Pancreas (tissue), 10 donors: ENCODE measurements at places on chromosomes 6 and 20. TPM values are rescaled to one million over a fixed set of nuclear protein-coding genes. Genes with fewer than 3 reads are reported as not detected.

- H3K27me3 ChIP-seq = no peaks in the 10 kb centered on the region
- H3K27ac ChIP-seq = no peak overlapping the region
- peaks cover 4% of the 10 kb centered on the region for H3K4me1 ChIP-seq
- DNase-seq = no peak
- H3K36me3 ChIP-seq = no peaks in the 10 kb centered on the region
Observed at GRCh38 chr6:148317739-148318138, 24.9 kb upstream of the SASH1 start.

- no peak for DNase-seq
- no peak overlapping the region for H3K27ac ChIP-seq
- no peaks in the 10 kb centered on the region for H3K27me3 ChIP-seq
- no peak overlapping the region for H3K4me3 ChIP-seq
- no peaks in the 10 kb centered on the region for H3K36me3 ChIP-seq
Observed at GRCh38 chr6:118577972-118578371, 29.9 kb downstream of the PLN start.

DNA sequence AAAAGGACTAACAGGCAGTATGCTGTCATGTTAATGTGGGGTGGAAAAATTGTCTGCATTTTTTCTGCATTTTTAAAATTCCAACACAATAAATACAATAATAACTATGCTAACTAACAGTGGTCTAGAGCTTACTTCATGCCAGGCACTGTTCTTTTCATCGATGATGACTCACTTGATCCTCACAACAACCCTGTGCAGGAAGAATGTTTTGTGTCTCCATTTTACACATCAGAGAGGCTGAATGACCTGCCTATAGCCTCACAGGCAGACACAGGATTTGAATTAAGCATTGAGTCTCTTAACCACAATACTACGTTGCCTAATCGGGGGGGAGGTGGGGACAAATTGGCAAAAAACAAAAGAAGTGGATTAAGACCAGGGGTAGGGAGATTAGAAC is 26.9 kb upstream of the FANCE start:
- H3K36me3 ChIP-seq = peaks cover 14% of the 10 kb centered on the region
- no peak overlapping the region for H3K4me3 ChIP-seq
- H3K27ac ChIP-seq = no peak overlapping the region
- no peak for DNase-seq

GRCh38 chr6:5085648-5086293 is 630 bp downstream of the PPP1R3G start:
- H3K27me3 ChIP-seq = peaks cover 4% of the 10 kb centered on the region
- no peak overlapping the region for H3K27ac ChIP-seq
- H3K4me1 ChIP-seq = no peaks in the 10 kb centered on the region
- no peak for DNase-seq
- H3K4me3 ChIP-seq = peak overlapping the region; percentile 41
- H3K36me3 ChIP-seq = no peaks in the 10 kb centered on the region

- no peaks in the 10 kb centered on the region for H3K36me3 ChIP-seq
- DNase-seq = no peak
- no peak overlapping the region for H3K4me3 ChIP-seq
- no peak overlapping the region for H3K27ac ChIP-seq
- no peaks in the 10 kb centered on the region for H3K4me1 ChIP-seq
- no peaks in the 10 kb centered on the region for H3K27me3 ChIP-seq
Observed at GRCh38 chr6:10347561-10348327, 67.1 kb downstream of the TFAP2A start.

Gene C6orf141
- total RNA-seq = 8.3 TPM

- H3K36me3 ChIP-seq = no peaks in the 10 kb centered on the region
- no peak overlapping the region for H3K27ac ChIP-seq
- no peak overlapping the region for H3K4me3 ChIP-seq
- DNase-seq = no peak
- H3K4me1 ChIP-seq = no peaks in the 10 kb centered on the region
- no peaks in the 10 kb centered on the region for H3K27me3 ChIP-seq
Observed at GRCh38 chr6:52537001-52537753, 39.7 kb downstream of the TRAM2 start.

DNA sequence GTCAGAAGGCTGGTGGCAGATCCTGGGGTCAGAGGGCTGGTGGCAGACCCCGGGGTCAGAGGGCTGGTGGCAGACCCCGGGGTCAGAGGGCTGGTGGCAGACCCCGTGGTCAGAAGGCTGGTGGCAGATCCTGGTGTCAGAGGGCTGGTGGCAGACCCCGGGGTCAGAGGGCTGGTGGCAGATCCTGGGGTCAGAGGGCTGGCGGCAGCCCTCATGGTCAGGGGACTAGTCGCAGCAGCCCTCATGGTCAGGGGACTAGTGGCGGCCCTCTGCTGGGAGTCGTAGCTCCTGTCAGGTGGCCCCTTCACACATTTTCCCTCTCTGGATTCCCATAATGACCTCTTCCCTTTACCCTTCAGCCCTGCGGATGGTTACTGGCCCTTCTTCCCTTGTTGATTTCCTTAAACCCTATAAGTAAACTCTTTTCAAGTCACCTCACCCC is 86.7 kb downstream of the CDC5L start:
- no peak overlapping the region for H3K4me3 ChIP-seq
- peaks cover 2% of the 10 kb centered on the region for H3K4me1 ChIP-seq
- no peak overlapping the region for H3K27ac ChIP-seq
- H3K27me3 ChIP-seq = no peaks in the 10 kb centered on the region
- DNase-seq = no peak
- H3K36me3 ChIP-seq = no peaks in the 10 kb centered on the region

GRCh38 chr20:62999580-62999979 is 7.2 kb downstream of the BHLHE23 start:
- DNase-seq = no peak
- no peak overlapping the region for H3K27ac ChIP-seq
- H3K4me3 ChIP-seq = no peak overlapping the region
- H3K36me3 ChIP-seq = no peaks in the 10 kb centered on the region

DNA sequence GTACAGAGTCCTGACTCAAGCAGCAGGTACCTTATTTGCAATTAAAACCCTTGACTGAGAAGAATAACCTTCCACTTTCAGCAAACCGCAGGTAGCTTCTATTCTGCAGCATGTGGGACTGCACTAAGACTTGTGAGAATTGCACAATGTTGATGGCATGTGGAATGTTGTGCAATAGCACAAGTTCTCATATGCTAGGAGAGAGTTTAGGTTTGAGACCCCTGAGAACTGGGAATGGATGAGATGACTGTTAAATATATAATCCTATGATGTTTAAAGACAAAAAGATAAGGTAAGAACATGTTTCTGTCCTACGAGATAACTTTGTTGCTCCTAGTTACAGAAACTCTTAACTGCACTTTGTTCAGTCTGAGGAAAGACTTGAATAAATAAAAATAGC is 194.6 kb downstream of the OTOR start:
- no peak for DNase-seq
- no peaks in the 10 kb centered on the region for H3K4me1 ChIP-seq
- no peaks in the 10 kb centered on the region for H3K27me3 ChIP-seq

DNA sequence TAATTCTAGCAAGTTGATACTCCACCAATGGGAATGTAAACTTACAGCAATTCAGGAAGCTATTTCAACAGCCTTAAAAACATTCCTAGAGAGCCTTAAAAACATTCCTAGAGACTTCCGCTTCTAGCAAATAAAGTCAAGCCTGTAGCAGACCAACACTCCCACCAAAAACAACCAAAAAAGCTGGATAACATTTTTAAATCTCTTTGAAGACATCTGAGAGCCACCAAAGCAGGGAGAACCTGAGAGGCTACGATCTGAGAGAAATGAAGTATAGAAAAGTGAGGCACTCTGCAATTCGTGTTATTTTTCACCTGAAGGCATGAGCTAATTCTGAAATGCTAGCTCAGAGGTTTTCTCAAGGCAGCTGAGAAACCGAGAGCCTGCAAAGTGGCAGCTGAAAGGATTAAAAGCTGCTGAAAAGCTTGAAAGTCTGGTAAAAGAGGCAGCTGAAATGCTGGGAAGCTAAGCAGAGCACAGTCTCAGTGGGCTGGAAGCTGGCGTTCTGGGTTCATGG is 20.9 kb downstream of the GPR63 start:
- H3K36me3 ChIP-seq = no peaks in the 10 kb centered on the region
- H3K27me3 ChIP-seq = no peaks in the 10 kb centered on the region
- no peak for DNase-seq
- no peak overlapping the region for H3K27ac ChIP-seq
- no peak overlapping the region for H3K4me3 ChIP-seq
- H3K4me1 ChIP-seq = no peaks in the 10 kb centered on the region

Gene C20orf141
- not detected for total RNA-seq

Gene PTP4A1
- total RNA-seq = 25.8 TPM

- peaks cover 24% of the 10 kb centered on the region for H3K4me1 ChIP-seq
- no peak overlapping the region for H3K4me3 ChIP-seq
- H3K27ac ChIP-seq = no peak overlapping the region
- no peaks in the 10 kb centered on the region for H3K36me3 ChIP-seq
- H3K27me3 ChIP-seq = no peaks in the 10 kb centered on the region
- no peak for DNase-seq
Observed at GRCh38 chr20:22466447-22467171, 117.8 kb downstream of the FOXA2 start.

GRCh38 chr6:5905431-5906339 is 101.0 kb downstream of the NRN1 start:
- no peaks in the 10 kb centered on the region for H3K36me3 ChIP-seq
- no peak overlapping the region for H3K27ac ChIP-seq
- H3K4me3 ChIP-seq = no peak overlapping the region
- H3K27me3 ChIP-seq = no peaks in the 10 kb centered on the region

DNA sequence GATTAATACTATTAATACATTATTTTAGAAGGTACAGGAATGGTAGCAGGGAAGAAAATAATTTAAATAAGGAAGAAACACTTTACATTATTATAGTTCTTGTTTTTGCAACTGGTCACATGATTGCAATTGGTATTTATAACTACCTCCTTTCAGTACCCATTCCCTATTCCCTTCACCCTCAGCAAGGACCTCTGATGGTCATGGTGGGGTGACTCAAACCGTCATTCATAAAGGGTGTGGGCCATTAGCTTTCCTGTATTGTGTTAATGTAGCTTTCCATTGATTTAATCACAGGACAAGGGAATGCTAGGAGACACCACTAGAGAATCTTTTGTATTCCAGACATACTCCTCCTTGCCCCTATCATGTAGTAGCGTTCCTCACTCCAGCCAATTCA is 47.2 kb upstream of the TMEM244 start:
- no peaks in the 10 kb centered on the region for H3K36me3 ChIP-seq
- no peak overlapping the region for H3K27ac ChIP-seq
- H3K4me1 ChIP-seq = no peaks in the 10 kb centered on the region

Gene OTOR
- total RNA-seq = not detected

DNA sequence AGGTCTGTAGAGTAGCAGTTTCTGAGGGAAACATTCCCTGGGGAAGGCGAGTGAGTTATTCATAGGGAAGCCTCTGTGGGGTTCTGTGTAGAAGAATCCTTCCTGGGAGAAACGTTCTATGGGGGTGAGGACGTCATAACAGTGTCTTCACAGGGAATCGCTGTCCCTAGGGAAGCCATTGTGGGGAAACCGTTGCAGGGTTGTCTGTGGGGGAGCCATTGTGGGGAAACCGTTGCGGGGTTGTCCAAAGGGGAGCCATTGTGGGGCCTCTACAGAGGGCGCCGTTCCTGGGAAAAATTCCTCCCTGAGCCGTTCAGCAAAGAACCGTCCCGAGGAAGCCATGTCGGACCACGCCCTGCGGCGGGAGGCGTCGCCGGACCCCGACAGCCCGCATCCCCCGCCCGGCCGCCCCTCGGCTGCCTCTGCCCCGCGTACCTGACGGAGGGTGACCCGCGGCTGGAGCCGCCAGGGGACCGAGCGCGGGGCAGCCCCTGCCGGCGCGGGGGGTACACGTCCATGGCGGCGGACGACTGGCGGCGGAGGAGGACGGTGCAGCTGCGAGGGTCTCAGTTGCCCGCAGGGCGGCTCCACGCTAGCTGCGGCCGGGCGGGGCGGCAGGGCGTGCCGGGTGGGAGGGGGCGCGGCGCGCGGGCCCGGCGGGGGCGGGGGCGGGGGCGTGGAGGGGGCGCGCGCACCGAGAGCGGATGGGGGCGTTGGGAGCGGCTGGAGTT is at the start of gene DNAAF9:
Gene DNAAF9 (minus strand): TSS at position 630 of the 731 bp plus-strand sequence. CDS start 112 bp downstream, at position 518.
- no peaks in the 10 kb centered on the region for H3K27me3 ChIP-seq
- peak; percentile 53 for DNase-seq
- peaks cover 13% of the 10 kb centered on the region for H3K4me1 ChIP-seq
- peak within 1 kb of the TSS; percentile 91 for H3K27ac ChIP-seq
- H3K36me3 ChIP-seq = no peaks in the 10 kb centered on the region
- peak within 1 kb of the TSS; percentile 77 for H3K4me3 ChIP-seq

- H3K4me3 ChIP-seq = no peak overlapping the region
- no peak for DNase-seq
- H3K27me3 ChIP-seq = no peaks in the 10 kb centered on the region
- no peaks in the 10 kb centered on the region for H3K36me3 ChIP-seq
- H3K4me1 ChIP-seq = no peaks in the 10 kb centered on the region
Observed at GRCh38 chr6:130740308-130740707, 86.9 kb upstream of the SMLR1 start.

Gene EMILIN3
- not detected for total RNA-seq

GRCh38 chr6:89481695-89482094 is 48.7 kb downstream of the ANKRD6 start:
- no peak overlapping the region for H3K4me3 ChIP-seq
- no peak for DNase-seq
- no peaks in the 10 kb centered on the region for H3K36me3 ChIP-seq

DNA sequence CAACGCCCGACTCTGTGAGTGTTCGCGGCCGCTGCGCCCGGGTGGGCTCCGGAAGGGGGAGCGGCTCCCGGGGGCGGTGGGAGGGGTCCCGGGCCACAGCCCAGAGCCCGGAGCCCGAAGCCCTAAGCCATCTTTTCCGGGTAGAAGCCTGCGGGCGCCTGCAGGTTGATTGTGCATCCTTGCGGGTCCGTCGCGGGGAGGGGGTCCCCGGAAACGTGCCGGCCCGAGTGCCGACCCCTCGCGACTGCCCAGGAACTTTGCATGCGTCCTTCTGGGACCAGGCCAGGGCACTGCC is 413 bp downstream of the PTPRA start:
- H3K36me3 ChIP-seq = no peaks in the 10 kb centered on the region
- H3K27ac ChIP-seq = no peak overlapping the region
- H3K27me3 ChIP-seq = no peaks in the 10 kb centered on the region
- H3K4me3 ChIP-seq = peak overlapping the region; percentile 78
- peaks cover 4% of the 10 kb centered on the region for H3K4me1 ChIP-seq

DNA sequence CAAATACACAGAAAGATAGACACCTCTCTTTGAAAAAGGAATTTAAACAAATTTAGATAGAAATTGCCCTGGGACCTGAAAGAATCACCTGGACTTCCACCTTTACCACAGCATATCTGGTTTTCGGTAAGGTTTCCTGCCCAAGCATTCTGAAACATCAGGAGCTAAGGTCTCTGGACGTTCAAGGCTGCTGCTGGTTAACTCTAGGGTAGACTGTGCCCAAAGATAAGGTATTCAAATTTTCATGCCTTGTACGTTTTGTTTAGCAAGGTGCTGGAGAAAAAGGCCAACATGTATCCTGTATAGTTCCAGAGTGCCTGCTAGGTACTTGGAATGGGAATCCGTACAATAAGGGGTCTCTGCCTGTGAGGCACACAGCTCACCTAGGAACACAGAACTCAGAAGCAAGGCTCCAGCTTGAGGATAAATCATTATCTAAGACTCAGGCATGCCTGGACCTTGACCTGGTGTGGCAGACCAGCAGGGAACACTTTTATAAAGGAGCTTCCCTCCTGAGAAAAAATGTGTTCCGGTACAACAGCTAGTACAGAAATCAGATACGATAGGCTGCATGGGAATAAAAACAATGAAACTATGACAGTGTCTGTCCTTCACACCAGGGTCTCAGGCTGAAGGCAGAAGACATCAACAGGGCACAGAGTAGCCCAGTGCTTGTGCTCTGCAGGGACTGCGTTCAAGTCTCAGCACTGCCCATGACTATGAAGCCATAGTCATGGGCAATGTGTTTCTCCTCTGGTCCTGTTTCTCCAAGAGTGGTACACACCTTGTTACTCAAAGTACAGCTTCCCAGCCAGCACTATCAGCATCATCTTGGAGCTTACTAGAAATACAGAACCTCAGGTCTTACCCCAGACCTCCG is 70.4 kb downstream of the METTL24 start:
- no peaks in the 10 kb centered on the region for H3K27me3 ChIP-seq
- peaks cover 10% of the 10 kb centered on the region for H3K4me1 ChIP-seq
- H3K4me3 ChIP-seq = no peak overlapping the region
- DNase-seq = no peak
- H3K27ac ChIP-seq = no peak overlapping the region
- H3K36me3 ChIP-seq = no peaks in the 10 kb centered on the region
